ENCODE measurements at places on chromosomes 6 and 20. TPM values are rescaled to one million over a fixed set of nuclear protein-coding genes. Genes with fewer than 3 reads are reported as not detected.

The CST4 gene
- total RNA-seq: not detected

The TMEM74B gene
- 3.4 TPM for total RNA-seq

The NRN1 gene
- 1.0 TPM for total RNA-seq

The CD93 gene
- not detected for total RNA-seq

The CD24 gene
- total RNA-seq: 289 TPM

The RIPPLY2 gene
- not detected for total RNA-seq

The CST2 gene
- 0.83 TPM for total RNA-seq

The DDR1 gene
- 36.1 TPM for total RNA-seq

The EPHA7 gene
- total RNA-seq: 0.04 TPM

The LINC00237 gene
- total RNA-seq: not detected

All from A549 treated with ZK216348 at 1 μM for 4 hours (cell line).